ENCODE measurements at places on chromosomes 6 and 20.

DNA sequence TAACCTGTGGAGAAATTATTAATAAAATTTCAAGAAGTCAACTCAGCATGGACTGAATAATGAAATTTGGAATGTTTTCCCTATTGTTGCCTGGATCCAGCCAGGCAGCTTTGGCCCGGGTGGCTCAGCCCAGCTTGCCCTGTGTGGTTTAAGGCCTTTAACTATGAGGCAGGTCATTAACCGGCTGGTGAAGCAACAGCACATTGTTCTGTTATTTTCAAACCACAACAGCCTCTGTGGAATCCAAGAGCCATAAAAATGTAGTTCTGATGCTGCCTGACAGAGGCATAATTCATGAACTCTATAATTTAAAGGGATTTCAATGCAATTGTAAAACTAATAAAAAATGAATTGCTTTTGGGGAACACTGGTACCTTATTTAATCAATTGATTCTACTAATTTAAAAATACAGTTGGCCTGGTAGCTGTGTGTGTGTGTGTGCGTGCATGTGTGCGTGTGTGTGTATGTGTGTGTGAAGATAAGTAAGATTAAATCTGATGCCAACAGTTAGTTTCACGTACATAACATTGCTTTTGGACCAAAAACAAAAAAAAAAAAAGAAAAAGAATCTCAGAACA lies 117.7 kb downstream of the RPS12 start:
- H3K27me3 ChIP-seq: no peaks in the 10 kb centered on the region
- no peak overlapping the region for H3K4me3 ChIP-seq
- H3K4me1 ChIP-seq: peaks cover 16% of the 10 kb centered on the region

- no peak overlapping the region for H3K4me3 ChIP-seq
- no peak overlapping the region for H3K27ac ChIP-seq
Observed at GRCh38 chr6:150463852-150464251, 95.0 kb downstream of the IYD start.

GRCh38 chr6:75196081-75196687 lies 9.7 kb downstream of the COL12A1 start:
- no peak for DNase-seq
- H3K4me3 ChIP-seq: no peak overlapping the region
- no peaks in the 10 kb centered on the region for H3K36me3 ChIP-seq
- no peak overlapping the region for H3K27ac ChIP-seq
- H3K4me1 ChIP-seq: no peaks in the 10 kb centered on the region

GRCh38 chr20:45781391-45781931 lies 10.2 kb downstream of the WFDC3 start:
- no peaks in the 10 kb centered on the region for H3K36me3 ChIP-seq
- no peaks in the 10 kb centered on the region for H3K4me1 ChIP-seq
- H3K27me3 ChIP-seq: no peaks in the 10 kb centered on the region
- H3K27ac ChIP-seq: no peak overlapping the region
- H3K4me3 ChIP-seq: no peak overlapping the region

GRCh38 chr6:164753517-164753916 lies 555.9 kb downstream of the C6orf118 start:
- H3K36me3 ChIP-seq: no peaks in the 10 kb centered on the region
- peaks cover 3% of the 10 kb centered on the region for H3K4me1 ChIP-seq
- no peak for DNase-seq
- H3K27me3 ChIP-seq: no peaks in the 10 kb centered on the region
- H3K4me3 ChIP-seq: no peak overlapping the region
- H3K27ac ChIP-seq: no peak overlapping the region

DNA sequence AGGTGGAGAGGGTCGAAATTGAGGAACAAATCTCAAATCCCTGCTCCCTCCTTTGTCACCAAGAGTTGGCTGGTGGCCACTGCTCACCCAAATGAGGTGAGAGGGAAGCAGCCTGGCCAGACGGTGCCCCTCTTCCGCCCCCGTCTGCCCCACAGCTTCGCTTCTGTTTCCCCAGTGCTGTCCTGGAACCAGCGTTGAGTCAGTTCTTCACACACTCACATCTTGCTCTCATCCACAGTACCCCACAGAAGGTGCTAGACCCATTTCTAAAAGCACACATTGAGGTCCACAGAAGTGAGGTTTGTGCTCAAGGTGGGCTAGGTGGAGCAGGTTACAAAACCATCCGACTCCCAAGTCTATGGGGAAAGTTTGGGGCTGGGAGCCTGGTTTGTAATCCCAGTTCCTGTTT lies 3.8 kb downstream of the CEBPB start:
- no peak overlapping the region for H3K27ac ChIP-seq
- no peak for DNase-seq
- H3K27me3 ChIP-seq: peaks cover 28% of the 10 kb centered on the region
- H3K4me1 ChIP-seq: peaks cover 10% of the 10 kb centered on the region

DNA sequence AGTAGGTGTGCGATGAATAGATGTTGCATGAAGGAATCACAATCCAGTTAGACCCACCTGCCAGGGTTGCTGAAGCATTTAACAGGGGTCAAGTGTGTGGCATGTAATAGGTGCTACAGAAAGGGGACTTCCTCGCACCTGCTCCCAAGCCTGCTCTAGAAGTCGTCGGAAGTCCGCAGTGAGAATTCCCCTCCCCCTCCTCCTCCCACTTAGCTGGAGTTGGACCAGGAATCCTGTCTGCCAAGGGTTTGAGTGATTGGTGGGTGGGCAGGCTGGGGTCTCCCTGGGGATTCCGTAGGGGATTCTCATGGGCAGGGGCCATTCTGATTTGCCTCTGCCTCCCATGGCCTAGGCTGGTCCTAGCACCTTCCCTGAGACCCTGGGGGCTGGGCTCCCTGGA lies 10.3 kb downstream of the SCRT2 start:
- no peak overlapping the region for H3K4me3 ChIP-seq
- H3K27ac ChIP-seq: no peak overlapping the region
- no peaks in the 10 kb centered on the region for H3K36me3 ChIP-seq
- DNase-seq: no peak
- H3K27me3 ChIP-seq: peaks cover 44% of the 10 kb centered on the region
- H3K4me1 ChIP-seq: peaks cover 10% of the 10 kb centered on the region

DNA sequence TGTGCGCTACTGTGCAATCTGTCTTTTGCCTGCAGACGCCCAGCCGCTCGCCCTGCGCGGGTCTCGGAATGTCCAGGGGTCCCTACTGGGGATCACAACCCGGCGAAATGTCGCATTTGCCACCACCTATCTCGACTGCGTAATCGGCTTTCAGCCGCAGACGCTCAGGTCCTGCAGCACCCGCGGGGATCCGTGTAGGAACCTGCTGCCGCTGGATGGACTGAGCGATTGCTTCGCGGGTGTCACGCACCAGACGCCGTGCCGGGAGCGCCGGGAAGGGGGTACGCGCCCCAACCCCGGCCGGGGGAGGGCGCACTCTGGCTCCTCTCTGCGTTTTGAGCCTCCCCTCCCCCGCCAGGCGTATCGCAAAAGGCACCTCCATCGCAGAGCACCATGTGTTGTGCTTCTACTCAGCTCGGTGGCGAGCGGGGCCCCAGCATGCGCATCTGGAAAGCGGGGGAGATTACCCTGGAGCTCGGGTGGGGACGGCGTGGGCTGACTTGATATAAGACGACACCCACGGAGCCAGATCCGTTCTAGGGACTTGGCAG lies 747 bp upstream of the PTPRA start:
- peaks cover 29% of the 10 kb centered on the region for H3K36me3 ChIP-seq
- H3K4me1 ChIP-seq: peaks cover 12% of the 10 kb centered on the region
- H3K27ac ChIP-seq: no peak overlapping the region
- DNase-seq: peak; percentile 69
- H3K27me3 ChIP-seq: no peaks in the 10 kb centered on the region

DNA sequence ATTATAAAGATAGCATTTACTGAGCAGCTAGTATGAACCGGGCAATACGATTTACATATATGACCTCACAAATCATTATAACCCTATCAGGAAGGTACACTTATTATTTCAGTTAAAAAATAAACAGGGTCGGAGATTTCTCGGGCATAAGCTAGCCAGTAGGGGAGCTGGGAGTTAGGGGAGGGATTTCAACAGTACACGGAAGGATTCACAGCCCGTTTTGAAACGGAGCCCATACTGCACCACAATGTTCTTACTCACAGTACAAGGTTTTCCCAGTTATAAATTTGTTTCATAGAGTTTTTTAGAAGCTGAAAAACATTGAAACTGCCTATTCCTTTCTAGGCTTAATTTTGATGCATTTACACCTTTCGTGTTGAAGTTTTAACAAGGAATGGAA lies 607.1 kb downstream of the HDGFL1 start:
- H3K36me3 ChIP-seq: no peaks in the 10 kb centered on the region
- H3K27ac ChIP-seq: no peak overlapping the region
- H3K4me1 ChIP-seq: peaks cover 2% of the 10 kb centered on the region
- no peak overlapping the region for H3K4me3 ChIP-seq

GRCh38 chr6:3697609-3698008 lies 53.9 kb downstream of the PXDC1 start:
- H3K4me1 ChIP-seq: no peaks in the 10 kb centered on the region
- no peaks in the 10 kb centered on the region for H3K27me3 ChIP-seq
- no peak for DNase-seq

DNA sequence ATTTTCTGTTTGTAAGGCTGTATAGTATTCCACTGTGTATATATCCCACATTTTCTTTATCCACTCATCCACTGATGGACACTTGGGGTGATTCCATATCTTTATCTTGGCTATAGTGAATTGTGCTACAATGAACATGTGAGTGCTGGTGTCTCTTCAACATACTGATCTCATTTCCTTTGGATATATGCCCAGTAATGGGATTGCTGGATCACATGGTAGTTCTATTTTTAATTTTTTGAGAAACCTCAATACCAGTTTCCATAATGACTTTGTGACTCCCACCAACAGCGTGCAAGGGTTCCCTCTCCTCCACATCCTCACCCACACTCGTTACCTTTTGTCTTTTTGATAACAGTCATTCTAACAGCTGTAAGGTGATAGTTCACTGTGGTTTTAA lies 166.0 kb downstream of the ARHGAP18 start:
- H3K27me3 ChIP-seq: no peaks in the 10 kb centered on the region
- DNase-seq: no peak
- no peaks in the 10 kb centered on the region for H3K4me1 ChIP-seq
- H3K4me3 ChIP-seq: no peak overlapping the region
- no peaks in the 10 kb centered on the region for H3K36me3 ChIP-seq

DNA sequence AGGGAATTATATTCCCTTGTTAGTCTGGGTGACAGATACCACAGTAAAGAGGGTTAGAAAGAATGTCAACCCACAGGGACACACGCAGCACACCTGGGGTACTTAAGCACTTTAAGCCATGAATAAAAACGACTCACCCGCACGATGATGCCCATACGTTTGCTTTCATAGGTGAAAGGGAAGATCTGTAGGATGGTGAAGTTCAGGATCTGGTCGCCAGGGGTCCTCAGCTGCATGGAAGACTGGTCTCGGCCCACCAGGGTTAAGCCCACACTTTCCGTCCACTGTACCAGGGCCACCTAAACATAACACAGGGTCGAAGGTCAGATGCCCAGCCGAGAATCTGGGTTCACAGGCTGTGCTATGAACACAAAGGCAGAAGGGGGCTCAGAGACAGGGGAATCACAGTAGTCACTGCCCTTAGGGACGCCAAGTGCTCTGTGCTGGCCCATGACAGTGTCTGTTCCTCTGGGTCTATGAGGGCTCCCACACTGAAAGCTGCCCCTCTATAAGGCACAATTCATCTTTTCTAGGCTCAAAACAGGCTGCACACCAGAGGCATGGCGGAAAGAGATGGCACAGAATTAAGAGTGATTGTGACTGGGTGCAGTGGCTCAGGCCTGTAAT lies 96.8 kb upstream of the NFATC2 start:
- H3K27me3 ChIP-seq: no peaks in the 10 kb centered on the region
- H3K36me3 ChIP-seq: peaks cover 21% of the 10 kb centered on the region
- H3K4me1 ChIP-seq: peaks cover 3% of the 10 kb centered on the region
- H3K27ac ChIP-seq: no peak overlapping the region
- DNase-seq: peak; percentile 69

- no peak overlapping the region for H3K27ac ChIP-seq
- H3K36me3 ChIP-seq: no peaks in the 10 kb centered on the region
- H3K27me3 ChIP-seq: no peaks in the 10 kb centered on the region
- H3K4me3 ChIP-seq: no peak overlapping the region
Observed at GRCh38 chr6:123990376-123990775, 186.7 kb downstream of the NKAIN2 start.

DNA sequence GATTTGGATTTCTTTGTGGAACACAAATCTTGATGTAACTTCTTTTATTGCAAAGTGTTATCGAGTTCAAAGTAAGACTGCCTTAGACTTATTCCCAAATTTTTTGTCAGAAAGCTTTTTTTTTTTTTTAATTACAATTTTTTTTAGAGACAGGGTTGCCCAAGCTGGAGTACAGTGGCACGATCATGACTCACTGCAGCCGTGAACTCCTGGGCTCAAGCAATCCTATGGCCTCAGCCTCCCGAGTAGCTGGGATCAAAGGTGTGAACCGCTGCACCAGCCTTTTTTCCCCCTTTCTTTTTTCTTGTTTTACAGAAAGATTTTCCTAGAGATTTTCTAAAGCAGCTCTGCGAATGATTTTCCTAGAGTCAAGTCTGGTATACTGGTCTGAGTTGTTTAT lies 2.8 kb downstream of the RIOK1 start:
- no peak overlapping the region for H3K4me3 ChIP-seq
- H3K27me3 ChIP-seq: no peaks in the 10 kb centered on the region
- H3K36me3 ChIP-seq: peaks cover 2% of the 10 kb centered on the region
- DNase-seq: no peak
- H3K4me1 ChIP-seq: peaks cover 2% of the 10 kb centered on the region

DNA sequence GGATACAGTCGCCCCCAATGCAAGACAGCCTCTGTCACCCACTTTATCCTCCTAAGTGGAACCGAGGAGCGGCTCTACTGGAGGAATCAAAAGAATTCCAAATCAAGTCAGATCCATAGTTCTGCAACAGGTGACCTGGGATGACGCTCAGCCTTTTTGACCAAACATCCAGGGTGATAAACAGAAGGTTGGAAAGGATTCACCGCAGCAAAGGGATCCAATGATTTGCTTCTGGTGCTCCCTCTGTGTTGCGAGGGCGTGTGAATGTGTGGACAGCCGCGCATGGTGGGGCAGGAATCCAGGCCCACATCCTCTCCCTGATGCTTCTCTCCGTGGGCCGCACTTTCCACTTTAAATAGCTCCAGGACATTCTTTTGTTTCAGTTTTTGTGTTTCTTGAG lies 116.8 kb upstream of the CDH4 start:
- H3K36me3 ChIP-seq: no peaks in the 10 kb centered on the region
- no peak overlapping the region for H3K27ac ChIP-seq
- DNase-seq: no peak
- no peak overlapping the region for H3K4me3 ChIP-seq

- H3K27me3 ChIP-seq: no peaks in the 10 kb centered on the region
- H3K27ac ChIP-seq: no peak overlapping the region
- no peak overlapping the region for H3K4me3 ChIP-seq
- H3K36me3 ChIP-seq: no peaks in the 10 kb centered on the region
Observed at GRCh38 chr6:67698534-67698933, 936.5 kb upstream of the ADGRB3 start.
